A549 (cell line): ENCODE measurements at places on chromosomes 5 and 9.

- no peak for DNase-seq
These were observed 46.8 kb upstream of the SPOCK1 start for GRCh38 chr5:137545956-137546355.

- no peak for DNase-seq
These were observed 6.3 kb upstream of the IL5 start for GRCh38 chr5:132549576-132549975.

GRCh38 chr9:109781086-109781485 is 1.1 kb downstream of the PALM2AKAP2 start:
- no peak for DNase-seq

DNA sequence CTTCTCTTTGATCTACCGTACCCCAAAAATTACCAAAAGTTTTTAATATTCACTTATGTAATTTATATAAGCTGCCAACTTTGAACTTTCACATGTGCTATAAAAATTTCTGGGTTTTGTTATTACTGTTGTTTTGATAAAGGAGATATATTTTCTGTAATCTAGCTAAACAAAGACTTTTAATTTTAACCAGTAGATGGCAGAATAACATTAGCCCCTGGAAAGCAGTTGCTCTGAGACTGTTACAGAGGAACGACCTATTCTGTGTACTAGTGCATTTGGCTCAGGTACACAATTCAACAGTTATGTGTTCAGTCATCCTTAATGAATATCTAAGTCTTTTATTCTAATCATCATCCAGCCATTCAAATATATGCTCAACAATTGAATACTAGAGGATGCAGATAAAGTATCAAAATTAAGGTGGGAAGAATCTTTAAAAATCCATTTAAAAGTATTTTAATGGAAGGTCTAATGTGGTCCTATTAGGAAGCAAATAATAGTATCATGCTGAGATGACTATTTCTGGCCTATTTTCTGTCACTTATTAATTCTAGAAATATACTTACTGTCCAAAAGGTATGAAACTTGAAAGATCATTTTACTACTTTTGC is 8.6 kb downstream of the KLHL9 start:
- DNase-seq: peak; percentile 42

DNA sequence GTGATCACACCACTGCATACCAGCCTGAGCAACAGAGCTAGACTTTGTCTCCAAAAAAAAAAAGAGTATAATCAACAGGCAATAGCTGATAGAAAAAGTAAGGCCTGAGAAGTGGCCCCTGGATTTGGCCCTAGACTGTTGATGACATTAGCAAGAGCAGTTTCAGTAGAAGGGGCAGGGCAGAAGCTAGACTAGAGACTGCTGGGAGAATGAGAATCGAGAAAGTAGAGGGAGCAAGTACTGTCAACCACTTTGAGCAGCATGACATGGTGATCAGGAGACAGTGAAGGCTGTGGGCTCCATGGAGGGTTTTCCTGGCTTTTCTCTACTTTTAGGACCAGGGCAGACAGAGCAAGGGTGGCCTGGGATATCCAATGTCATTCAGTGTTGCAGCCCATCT is 34.9 kb upstream of the B4GALT1 start:
- no peak for DNase-seq

- DNase-seq: no peak
These were observed 111.7 kb downstream of the GADD45G start for GRCh38 chr9:89716559-89716958.
